IMR-90 (cell line): ENCODE measurements at places on chromosomes 7 and 10. TPM values are rescaled to one million over a fixed set of nuclear protein-coding genes. Genes with fewer than 3 reads are reported as not detected.

- no peak for DNase-seq
These were observed 97.0 kb upstream of the OIT3 start for GRCh38 chr10:72796538-72796937.

GRCh38 chr10:34392641-34393170 is 422.4 kb downstream of the PARD3 start:
- peak; percentile 19 for DNase-seq

DNA sequence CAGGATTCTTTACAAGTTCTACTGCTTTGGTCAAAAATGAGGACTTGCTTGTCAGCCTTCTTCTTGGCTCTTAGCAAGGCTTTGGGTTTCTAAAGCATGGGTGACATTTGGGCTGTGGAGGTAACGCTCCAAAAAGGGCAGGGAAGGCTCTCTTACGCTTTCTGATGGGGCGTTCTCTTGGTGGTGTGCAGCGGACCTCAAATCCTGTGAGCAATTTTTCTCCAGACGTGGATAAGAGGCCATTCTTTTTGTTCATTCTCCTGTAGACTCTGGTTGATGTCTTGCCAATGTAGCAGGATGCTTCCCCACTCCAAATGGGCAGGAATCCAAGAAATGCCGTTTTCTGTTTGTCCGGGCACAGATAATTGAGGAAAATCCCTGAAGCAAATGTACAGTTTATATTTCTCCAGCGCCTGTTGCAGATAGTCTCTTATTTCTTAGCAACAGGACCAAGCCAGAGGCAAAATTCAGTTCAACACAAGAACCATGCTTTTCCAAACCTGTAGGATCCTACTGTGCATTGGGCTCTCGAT is 138.4 kb upstream of the NFE2L3 start:
- DNase-seq, result no peak

DNA sequence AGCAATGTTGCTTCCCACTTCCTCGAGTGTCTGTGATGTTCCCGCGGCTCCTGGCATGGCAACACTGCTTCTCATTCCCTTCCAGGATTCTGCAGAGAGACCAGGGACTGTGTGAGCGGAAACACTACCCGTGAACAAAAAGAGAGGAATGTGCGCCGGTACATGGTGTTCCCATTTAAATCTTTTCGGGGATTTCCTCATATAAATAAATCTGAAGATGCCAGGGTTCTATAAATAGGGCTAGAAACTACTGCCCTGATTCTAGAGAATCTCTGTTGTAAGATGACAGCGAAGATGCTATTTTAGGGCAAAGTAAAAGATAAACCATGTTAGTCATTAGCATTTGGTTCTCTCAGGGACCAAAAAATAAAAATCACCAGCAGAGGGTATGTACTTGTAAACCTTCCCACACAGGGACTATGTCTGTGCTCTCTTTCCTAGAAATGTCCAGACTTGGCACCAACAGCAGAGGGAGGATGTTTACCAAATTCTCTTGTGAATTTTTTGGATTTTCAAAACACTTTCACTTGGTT is 92.2 kb upstream of the DDC start:
- peak; percentile 12 for DNase-seq

DNA sequence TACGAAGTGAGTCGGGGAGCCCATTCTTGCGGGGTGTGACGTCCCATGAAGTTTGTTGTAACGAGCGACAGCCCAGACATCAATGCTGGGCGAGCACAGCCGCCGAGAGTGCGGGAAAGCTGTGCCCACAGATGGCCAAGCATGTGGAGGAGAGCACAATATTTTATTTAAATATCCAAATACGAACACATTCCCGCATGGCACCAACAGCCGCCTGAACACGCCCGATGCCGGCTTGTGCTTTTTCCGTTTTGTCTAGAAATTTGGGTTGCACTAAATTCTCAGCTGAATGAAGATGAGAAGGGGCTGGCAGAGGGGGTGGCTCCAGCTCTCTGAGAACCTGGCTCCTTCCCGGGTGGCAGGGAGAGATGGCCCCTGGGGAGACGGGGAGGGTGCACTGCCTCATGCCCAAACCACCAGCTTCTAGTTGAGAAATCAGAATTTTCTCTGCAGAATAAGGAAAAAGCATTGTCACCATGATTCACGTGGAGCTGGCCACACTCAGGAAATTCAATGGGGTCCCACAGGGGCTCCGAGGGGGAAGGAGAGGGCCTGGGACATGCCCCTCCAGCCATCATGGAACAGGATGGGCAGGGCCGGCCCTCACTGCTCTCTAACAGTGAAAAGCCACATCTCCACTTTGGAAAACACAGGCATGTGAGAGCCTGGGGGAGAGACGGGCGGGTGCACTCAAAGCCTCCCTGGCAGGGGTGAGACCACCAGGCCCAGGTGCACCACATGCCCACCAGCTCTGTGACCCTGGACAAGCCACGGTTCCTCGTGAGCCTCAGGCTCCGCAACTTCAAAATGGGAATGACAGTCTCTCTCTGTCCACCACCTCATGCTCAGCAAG is 48.3 kb downstream of the EBF3 start:
- no peak for DNase-seq

ASB4 gene
- not detected in 2 replicates for total RNA-seq

ANKRD61 gene
- total RNA-seq, result under 0.01 and 0.36 TPM in 2 replicates

DNA sequence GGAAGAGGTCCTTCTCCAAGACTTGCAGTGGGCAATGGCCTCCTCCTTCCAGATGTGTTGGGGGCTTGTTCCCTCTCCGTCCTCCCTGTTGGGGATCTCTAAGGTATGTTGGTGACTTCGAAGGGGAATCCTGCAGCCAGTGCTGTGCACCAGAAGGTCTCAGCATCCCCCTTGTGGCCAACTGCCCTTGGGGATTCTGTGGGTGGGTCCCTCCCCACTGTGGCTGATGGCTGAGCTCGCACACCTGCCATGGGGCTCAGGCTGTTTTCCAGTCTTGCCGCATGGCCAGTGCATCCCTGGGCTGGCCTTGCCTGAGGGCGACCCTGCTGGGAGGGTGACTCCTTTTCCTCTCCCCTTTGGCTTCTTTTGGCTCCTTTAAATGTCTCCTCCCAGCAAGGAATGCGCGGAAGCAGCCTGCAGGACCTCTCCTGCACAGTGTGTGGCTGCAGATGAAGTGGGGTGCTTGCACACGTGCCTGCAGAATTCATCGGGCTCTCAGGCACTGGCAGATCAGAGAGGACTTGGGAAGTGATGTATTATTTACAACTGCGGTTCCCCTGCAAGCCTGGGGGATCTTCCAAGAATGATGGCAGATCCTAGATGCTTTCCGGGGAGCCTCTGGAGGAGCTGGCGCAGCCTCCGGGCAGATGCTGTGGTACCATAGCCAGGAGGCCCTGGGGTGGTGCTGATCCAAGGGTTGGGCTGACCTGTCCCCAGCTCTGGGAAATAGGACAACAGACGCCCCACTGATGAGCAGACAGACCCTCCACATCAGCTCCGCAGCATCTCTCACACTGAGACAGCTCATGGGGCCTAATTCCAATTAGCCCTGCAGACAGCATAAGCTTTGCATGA is 410.0 kb downstream of the TCERG1L start:
- no peak for DNase-seq

DNA sequence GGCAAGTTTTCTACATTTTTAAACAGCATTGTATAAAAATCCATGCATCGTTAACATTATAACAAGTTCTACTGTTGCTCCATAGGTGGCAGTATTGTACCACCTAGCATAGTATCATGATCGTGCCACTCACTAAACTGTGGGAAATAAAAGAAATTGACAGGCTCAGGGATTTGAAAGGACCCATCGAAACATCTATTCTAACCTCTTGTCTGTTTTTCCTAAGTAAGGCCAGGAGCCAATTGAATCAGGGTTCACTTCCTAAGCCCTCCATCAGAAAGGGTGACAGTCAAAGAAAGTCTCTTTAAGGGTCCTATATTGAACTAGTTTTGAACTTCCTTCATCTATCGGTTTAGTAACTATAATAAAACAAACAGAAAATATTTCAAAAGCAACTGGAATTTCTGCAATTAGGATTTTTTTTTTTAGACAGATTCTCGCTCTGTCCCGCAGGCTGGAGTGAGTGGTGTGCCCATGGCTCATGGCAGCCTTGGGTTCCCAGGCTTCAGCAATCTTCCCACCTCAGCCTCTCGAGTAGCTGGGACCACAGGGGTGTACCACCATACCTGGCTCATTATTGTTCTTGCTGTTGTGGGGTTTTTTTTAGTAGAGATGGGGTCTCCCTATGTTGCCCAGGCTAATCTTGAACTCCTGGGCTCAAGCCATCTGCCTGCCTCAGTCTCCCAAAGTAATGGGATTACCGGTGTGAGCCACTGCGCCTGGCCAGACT is 9.4 kb downstream of the HACD1 start:
- DNase-seq, result peak; percentile 68

DNA sequence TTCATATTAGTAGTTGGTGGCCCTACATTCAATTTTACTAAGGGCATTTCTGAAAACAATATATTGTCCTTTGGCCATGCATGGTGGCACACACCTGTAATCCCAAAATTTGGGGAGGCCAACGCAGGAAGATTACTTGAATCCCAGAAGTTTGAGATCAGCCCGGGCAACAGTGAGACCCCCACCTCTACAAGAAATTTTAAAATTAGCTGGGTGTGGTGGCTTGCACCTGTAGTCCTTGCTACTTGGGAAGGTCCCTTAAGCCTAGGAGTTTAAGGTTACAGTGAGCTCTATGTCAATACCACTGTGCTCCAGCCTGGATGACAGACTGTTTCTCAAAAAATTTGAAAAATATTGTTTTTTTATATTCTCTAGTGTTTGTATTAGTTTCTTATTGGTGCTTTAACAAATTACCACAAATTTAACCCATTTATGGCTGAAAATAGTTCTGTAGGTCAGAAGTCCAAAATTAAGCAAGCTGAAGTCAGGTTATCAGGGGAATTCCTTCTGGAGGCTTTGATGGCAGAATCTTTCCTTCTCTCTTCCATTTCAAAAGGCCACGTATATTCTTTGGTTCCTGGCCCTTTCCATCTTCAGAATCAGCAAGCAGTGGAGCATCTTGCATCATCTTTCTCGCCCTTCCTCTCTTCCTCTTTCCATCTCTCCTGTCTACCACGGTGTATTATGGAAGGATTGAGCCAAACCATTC is 12.4 kb downstream of the CBX3 start:
- DNase-seq, result no peak

- no peak for DNase-seq
These were observed 36.8 kb downstream of the HK1 start for GRCh38 chr10:69315100-69315542.

DNA sequence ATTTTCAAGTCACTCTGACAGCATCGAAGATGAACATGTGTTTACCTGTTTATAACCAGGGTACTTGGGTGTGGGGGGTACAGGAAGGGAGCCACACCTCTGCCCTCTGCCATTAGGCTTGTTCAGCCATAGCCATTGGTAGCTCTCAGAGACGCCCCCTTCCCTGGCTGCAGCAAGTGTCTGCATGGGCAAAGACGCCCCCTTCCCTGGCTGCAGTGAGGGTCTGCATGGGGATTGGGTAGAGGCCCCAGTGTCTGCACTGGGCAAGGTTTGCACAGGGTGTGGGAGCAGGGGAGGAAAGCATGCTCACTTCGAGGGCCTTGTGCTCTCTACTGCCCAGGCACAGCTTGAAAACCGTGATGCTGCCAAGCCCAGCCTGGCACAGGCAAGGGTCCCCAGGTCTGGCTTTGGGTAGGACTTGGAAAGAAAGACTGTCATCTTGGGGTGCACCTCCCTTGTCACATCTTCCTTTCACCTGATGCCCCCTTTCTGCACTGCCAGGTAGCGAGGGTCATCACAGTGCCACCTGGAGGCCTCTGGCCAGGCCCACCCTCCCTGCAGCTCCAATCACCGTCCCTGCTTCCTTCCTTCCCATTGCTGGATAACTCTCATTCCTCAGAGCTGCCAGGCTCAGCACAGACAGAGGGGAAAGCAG is 3.7 kb downstream of the TMEM225B start:
- DNase-seq, result no peak

- DNase-seq, result no peak
These were observed 375.8 kb downstream of the HGF start for GRCh38 chr7:81394029-81394428.

DNA sequence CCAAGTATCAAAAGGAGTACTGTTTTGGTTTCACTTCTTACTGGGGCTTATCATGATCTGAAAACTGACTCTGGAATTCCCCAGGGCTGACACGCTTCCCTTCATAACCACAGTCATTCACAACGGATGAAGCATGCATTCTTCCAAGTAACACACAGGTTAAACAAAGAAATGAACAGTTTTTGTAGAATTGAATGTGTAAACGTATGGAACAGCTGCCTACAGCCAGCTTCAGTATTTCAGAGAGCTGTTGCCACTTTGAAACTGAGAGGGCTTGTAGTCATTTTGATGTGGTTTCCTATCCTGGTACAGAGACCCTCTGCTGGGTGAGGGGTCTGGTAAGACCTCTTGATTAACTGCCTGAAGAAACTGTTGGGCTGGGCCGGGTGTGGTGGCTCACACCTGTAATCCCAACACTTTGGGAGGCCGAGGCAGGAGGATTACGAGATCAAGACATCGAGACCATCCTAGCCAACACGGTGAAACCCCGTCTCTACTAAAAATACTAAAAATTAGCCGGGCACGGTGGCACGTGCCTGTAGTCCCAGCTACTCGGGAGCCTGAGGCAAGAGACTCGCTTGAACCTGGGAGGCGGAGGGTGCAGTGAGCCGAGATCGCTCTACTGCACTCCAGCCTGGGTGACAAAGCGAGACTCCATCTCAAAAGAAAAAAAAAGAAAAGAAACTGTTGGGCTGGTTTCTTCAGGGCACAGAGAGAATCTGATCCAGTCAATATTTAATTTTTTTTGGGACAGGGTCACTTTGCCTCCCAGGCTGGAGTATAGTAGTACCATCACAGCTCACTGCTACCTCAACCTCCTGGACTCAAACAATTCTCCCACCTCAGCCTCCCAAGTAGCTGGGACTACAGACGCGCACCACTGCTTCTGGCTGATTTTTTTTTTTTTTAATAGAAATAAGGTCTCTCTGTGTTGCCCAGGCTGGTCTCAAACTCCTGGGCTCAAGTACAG is 4.7 kb downstream of the NFE2L3 start:
- peak; percentile 97 for DNase-seq

- no peak for DNase-seq
These were observed 1095.4 kb upstream of the CELF2 start for GRCh38 chr10:9922126-9922870.

DNA sequence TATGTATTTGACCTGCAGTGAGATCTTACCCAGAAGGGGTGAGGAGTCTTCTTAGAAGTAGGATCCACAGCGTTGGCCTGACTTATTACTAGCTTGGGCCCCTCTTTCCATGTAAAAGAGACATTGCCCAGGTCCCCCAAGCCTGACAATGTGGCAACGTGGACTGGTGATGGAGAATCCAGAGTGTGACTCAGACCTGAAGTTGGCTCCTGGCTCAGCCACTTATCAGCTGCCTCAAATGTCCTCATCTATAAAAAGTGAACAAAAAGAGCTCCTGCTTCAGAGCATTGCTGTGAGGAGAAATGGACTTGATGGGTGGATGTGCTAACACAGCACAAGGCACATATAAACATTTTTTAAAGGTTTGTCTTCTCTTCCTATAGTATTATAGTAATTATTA is 35.4 kb upstream of the TECTB start:
- no peak for DNase-seq
